NCI-H1436 (cell line): ENCODE measurements at places on chromosomes 7 and 10.

GRCh38 chr10:77633376-77633775 is 4.2 kb downstream of the KCNMA1 start:
- no peak for DNase-seq

- no peak for DNase-seq
Measured at GRCh38 chr7:55996856-55997500, 32.6 kb downstream of the NIPSNAP2 start.

- no peak for DNase-seq
Measured at GRCh38 chr10:124602121-124602561, 140.5 kb downstream of the LHPP start.

GRCh38 chr7:40538281-40538680 is 403.5 kb downstream of the SUGCT start:
- no peak for DNase-seq

DNA sequence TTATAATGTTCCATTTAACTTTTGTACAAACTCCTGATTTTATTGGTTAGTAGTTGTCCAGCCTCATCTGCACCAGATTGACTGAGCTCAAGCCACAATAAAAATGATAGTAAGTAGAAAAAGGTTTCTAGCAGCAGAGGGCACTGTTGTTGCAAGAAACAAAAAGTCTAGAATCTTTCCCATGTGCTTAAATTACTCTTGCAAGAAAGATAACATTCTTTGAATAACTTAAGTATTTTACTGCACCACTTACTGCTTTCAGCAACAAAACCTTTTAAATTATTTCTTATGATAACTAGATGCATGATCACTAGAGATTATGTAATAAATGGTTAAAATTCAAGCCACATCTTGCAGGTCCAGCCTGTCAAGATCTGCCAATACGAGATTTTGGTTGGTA is 27.0 kb downstream of the LMOD2 start:
- peak; percentile 16 for DNase-seq

DNA sequence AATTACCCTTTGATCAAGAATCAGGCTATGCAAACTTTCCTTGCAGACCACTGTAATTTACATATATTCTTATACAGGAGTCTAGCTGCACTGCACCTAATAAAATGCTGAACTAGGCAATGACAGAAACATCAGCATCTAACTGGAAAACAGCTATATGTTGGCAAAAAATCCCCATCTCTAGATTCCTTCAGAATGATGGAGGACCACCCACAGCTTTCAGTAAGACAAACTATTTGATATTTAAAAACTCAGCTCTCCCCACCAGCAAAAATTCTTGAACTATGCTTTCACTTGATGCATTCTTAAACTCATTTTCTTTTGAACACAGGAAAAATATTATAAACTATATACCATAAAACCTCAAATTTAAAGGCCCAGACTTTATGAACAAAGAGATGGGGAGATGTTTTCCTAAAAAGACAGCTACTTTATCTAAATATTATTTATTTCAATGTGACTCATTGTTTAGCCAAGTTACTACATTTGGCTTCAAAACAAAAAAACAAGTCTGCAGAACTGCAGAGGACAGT is 77.4 kb downstream of the SEMA3C start:
- no peak for DNase-seq

GRCh38 chr7:17910377-17910776 is 29.9 kb downstream of the SNX13 start:
- DNase-seq, result no peak

DNA sequence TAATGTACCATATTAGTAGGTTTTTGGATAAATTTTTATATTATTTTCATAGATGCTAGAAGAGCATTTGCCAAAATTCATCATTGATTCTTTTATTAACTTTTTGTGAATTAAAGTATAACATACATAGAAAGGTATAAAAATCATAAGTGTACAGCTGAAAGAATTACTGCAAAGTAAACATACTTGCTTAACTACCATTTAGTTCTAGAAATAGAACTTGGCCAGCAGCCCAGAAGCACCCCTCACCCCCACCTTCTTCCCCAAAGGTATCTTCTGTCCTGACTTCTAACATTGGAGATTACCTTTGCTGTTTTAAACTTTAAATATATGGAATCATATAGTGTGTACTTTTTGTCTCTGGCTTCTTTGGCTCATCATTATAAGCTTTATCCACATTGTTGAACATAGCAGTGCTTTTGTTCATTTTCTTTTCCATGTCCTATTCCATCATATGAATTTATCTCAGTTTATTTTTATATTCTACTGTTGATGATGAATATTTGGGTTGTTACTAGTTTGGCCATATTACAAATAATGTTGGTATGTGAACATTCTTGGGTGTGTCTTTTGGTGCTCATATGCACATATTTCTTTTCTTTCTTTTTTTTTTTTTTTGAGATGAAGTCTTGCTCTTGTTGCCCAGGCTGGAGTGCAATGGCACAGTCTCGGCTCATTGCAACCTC is 142.8 kb downstream of the ADK start:
- DNase-seq, result peak; percentile 32

DNA sequence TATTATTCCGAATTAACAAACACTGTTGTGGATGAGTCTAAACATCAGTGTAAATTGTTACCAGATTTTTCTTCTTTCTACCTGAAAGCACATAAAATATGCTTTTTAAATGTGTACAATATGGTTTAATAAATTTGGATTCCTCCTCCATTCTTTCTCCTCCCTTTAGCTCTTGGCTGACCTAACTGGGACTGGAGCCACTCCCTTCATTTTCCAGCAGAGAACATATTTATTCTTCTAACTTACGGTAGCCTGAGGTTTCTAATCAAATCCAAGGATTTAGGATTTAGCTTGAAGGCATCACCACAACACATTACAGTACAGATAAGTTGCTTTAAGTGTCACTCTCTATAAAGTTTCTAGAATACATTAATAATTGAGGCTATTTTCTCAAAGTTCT is 88.2 kb upstream of the SEMA3C start:
- no peak for DNase-seq

- no peak for DNase-seq
Measured at GRCh38 chr10:110742801-110743200, 98.7 kb downstream of the RBM20 start.

DNA sequence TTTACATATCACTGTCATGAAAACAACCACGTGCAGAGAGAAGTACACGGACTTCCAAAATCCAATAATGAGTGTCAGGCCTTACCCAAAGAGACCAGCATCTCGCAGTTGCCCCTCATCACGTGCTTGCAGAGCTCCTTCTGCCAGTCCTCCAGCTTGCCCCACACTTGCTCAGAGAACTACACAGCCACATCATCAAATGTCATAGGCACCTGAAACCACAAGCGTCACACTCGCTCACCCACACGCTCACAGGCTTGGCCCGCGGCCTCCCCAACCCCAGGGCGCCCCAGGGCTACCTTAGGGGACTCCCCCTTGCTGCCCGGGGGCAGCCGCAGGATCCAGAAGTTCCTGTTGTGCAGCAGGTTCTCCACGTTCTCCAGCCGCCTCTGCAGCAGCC is 123.4 kb upstream of the ZNF746 start:
- no peak for DNase-seq

- DNase-seq, result no peak
Measured at GRCh38 chr10:14603534-14604102, 171.1 kb downstream of the FAM107B start.

DNA sequence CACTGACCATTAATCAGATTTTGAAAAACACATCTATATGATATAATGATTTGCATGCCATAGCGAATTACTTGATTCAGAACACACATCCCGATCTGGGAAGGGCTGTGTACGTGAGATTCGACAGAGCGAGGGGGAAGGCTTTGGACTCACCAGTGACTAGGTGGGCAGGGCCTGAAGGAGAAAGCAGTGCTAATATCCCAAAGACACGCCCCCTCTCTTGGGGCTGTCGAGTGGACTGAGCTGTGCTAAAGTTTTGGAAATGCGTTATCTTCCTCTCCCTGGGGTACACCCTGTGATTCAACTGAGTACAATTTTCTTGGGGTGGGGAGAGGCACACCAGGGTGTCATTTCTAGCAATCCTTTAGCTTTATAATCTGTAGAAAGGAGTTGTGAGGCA is 1.8 kb downstream of the LRRC17 start:
- DNase-seq, result no peak

GRCh38 chr10:79347894-79348639 is 798 bp downstream of the PPIF start:
- DNase-seq, result no peak

DNA sequence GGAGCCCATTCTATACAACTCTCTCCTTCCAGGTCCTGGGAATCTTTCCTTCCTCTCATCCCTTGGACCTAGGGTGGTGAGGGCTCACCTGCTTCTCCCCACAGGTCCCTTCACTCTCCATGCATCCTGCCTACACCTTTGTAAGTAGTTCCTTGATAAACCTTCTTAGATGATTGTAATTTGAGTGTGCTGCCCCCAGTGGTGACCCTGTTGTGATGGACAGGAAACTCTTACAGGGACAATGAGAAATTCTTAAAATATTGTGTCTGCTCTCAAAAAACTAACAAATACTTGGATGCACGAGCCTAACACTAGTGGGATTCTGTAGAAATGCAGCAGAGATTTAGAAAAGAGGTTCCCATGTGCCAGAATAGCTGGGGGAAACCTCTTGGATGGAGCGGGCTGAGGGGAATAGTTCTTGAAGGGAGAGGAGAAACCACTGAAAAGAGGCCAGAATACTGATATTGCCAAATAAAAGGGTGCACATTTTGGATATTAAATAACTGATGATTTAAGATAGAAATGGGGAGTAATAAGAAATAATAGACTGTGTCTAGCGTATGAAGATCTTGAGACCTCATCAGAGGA is 6.7 kb upstream of the PAXIP1 start:
- DNase-seq, result no peak

- DNase-seq, result no peak
Measured at GRCh38 chr10:11299125-11299524, 281.5 kb downstream of the CELF2 start.

GRCh38 chr7:30175180-30175579 is 40.4 kb downstream of the MTURN start:
- DNase-seq, result no peak

GRCh38 chr7:91151916-91152315 is 112.3 kb upstream of the FZD1 start:
- DNase-seq, result no peak

- DNase-seq, result no peak
Measured at GRCh38 chr10:127836966-127837365, 55.8 kb downstream of the CLRN3 start.

DNA sequence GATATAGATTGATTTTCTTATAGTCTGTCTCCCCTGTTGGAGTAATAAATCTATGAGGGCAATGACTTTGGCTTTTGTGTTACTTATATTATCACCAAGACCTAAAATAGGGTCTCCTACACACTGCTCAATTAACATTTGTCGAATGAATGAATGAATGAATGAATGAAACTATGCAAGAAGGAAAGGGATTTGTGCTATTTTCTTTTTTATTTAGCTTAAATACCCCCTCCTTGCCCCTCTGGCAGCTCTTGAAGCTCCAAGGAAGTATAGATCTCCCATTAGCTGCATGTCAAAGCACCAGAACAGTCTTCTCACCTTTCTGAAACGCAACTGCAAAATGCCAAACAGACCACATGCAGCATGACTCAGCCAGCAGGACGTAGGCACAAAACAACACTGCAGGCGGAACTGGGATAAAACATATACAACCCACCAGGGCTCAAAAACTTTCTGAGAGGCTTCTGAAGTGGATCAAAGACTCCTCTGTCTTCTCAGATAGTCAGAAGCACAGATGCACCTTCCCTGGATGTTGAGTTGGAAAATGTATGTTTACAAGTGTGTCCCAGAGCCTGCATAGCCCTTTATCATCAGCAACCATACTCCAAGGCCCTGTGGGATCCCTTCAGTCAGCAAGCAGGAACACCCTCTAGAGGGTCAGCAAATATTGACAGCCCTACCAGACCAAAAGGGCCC is 187.8 kb downstream of the NPSR1 start:
- no peak for DNase-seq

- no peak for DNase-seq
Measured at GRCh38 chr10:43749145-43749576, 100.5 kb upstream of the ZNF32 start.

DNA sequence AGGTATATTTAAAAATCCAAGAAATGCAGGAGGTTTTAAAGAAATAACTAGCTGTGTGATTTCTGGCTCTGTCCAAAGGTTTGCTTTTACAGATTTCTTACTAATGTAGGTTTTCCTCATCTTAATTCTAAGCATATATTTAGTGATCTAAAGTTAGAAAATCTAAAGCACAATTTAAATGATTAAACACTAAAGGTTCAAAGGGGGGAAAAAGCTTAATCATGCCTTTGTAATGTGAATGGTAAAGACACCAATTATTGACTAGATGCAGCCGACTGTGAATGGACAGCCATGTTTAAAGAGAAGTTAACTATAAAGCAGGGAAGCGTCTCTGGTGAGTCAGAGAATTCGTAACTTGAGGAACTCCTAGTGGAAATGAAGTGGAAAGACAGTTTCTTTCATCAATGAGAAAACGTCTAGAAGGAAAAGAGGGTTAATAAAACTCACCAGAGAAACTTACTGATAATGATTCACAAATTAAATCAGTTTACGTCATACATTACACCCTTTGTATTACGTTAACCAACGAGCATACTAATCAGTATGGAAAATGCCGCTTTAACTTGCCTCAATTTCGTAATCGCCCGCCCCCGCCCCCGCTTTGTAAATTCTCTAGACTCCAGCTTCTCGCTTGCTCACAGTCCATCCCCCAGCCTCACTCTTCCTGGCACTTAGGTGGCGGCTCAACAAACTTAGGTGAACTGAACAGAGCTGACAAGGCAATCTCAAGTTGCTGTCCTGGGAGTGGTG is 1.1 kb upstream of the HBP1 start:
- DNase-seq, result peak; percentile 19

DNA sequence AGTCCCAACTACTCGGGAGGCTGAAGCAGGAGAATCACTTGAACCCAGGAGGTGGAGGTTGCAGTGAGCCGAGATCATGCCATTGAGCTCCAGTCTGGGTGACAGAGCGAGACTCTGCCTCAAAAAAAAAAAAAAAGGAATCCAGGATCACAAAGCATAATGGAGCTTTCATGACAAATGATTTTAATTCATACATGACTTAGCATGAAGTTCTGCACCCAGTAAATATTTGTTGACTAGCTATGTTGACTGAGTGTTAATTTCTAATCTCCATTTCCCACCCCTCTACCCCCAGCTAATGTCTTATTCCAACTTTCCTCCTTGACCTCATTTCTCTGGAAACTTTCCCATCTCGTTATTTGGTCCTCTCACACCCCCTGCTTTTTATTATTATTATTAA is 53.3 kb downstream of the ATOH7 start:
- no peak for DNase-seq

DNA sequence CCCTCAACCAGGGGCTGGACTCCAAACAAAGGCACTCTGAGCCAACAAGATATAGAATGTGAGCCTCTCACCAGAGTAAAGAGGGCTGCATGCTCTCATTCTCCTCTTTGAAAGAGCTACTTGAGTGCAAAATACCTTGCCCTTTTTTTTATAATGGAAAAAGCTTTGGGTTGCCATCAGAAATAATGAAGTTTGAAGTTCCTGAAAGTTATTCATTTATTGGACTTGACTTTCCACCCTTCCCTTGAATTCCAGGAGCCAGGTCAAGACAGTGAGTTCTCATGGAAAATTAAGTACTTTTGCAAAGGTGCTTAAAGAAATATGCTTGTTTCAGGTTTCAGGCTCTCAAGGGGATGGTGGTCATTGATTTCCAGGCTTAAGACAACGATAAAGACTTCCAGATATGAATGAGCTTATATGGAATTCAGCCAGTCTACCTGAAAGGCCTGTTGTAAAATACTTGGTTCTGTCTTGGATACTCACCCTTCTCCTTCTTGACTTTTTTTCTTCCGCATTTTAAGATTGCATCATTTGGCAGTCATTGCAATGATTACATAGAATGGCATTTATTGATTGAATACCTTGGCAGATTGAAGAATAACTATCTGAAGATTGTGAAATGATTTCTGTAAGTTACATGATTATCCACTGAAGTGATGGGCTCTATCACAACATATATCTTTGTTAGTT is 696.4 kb downstream of the INHBA start:
- no peak for DNase-seq
